ENCODE measurements at places on chromosomes 1 and 21. TPM values are rescaled to one million over a fixed set of nuclear protein-coding genes. Genes with fewer than 3 reads are reported as not detected.

The TNN gene
- not detected for total RNA-seq

The MROH7 gene
- total RNA-seq, result 0.75 TPM

The HRNR gene
- total RNA-seq, result not detected

The RASSF5 gene
- total RNA-seq, result 1.3 TPM

The KDM1A gene
- total RNA-seq, result 63.7 TPM

The LCE3E gene
- total RNA-seq, result not detected

Measured in aortic smooth muscle cell (primary cell).